HL-60 (cell line): ENCODE measurements at places on chromosomes 1 and 21.

- DNase-seq, result no peak
Measured at GRCh38 chr1:56236688-56237087, 342.7 kb downstream of the PLPP3 start.

GRCh38 chr1:90402893-90403849, 313.9 kb downstream of the BARHL2 start:
- DNase-seq, result no peak

GRCh38 chr21:36976882-36977651, 10.6 kb upstream of the HLCS start:
- no peak for DNase-seq

DNA sequence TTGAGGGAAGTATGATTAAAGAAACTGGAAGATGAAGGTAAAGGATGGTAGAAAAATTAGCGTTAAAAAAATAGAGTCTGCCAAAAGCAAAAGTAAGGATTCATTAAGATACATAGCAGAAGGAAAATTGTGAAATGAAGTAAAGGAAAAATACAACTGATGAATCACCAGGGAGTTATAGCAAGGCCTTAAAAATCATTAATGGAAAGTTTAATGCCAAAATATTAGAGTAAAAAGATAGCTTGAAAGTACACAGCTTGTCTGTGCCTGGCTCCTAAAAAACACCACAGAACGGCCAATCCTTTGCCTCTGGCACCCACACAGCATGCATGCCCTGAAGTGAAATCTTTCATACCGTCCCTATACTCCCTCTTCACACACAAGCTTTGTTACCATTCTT, 66.9 kb upstream of the APOBEC4 start:
- no peak for DNase-seq

DNA sequence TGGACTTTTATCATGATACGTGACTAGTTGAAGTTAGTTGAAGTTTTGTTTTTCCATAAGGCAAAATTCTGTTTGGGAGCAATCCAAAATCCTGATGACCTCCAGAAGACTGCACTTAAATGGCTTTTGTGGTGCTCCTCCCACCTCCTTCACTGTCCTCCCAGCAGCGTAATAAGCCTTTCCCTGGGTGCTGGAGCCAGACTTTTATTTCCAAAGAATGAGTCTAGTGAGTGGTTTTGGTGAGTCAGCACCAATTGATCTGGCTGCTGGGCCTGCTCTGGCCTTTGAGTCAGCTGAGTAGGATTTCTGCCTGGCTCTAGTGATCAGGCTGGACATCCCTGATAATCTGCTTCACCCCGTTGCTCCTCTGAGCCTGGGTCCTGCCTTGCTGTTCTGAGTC, 21.7 kb upstream of the KCND3 start:
- DNase-seq, result no peak

DNA sequence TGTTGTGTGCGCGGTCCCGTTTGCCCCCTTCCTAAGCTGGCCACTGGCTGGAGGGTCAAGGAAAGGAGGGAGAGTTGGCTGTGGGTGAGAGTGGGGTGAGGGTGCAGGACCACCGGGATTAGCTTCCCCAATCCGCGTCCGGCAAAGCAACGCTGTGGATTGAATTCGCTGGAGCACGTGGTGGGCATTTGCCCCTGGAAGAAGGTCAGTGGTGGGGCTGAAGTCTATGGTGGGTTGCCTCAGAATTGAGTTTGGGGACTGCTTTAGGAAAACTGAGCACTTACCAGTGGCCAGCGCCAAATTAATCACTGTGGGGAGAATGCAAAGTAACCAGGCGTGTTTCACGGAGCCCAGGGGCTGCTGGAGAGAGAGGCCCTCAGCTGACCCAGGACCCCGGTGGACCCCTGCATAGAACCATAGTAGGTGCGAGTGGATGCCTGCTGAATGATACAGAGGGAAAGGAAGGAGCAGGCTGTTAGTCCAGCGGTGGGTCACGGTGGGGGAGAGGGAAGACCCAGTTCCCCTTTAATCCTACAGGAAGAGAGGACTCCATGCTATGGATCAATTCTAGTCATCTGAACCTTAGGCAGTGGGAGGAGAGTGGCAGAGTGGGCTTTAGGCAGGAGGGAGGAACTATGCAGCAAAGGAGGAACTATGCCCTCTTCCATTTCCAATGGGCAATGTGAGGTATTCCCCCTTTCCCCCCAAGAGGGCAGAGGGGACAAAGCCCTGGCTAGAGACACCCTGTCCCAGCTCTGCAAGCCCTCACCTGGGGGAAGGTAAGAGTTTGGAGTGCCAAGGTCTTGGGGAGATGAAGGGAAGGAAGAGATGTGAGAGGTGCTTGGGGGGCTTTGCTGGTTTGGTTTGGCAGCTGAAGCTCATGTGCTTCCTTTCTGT, 1.2 kb downstream of the TNFRSF8 start:
- DNase-seq, result no peak

DNA sequence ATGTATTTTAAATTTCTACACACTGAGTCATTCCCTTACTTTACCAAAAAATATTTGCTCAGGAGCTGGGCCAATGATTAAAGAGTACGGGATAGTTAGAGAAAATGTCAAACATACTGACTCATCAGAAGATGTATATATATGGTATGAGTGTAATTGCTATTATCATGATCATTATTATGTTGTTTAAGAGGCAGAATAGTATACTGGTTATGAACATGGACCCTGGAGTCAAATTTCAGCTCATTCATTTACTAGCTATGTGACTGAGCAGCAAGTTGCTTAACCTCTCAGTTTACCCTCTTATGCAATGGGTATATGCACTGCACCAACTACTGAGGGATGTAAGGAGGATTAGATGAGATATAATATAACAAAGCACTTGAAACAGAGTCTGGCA, 41.2 kb upstream of the USH2A start:
- no peak for DNase-seq
